ENCODE measurements at places on chromosomes 7 and 10. TPM values are rescaled to one million over a fixed set of nuclear protein-coding genes. Genes with fewer than 3 reads are reported as not detected.

DNA sequence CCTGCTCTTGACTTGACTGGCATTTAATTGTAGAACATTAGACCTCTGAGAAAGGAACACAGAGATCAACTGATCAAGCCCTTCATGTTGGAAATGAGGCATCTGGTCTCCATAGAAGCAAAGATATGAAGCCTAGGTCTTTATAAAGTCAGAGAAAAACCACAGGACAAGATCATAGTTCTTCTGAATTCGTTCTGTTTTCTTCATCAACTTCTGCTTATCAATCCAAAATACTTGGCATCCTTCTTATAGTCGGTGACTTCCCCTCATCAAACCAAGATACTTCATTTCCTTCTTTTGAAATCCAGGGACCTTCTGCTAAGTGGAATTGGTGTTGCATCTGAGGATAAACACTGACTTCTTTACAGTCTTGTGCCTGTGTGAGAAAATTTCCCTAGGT, 77.1 kb upstream of the PRKCQ start:
- no peak for DNase-seq

- peak; percentile 65 for DNase-seq
Measured at GRCh38 chr7:30888747-30889146, 22.9 kb upstream of the AQP1 start.

- DNase-seq: peak; percentile 59
Measured at GRCh38 chr7:114264023-114264422, 150.6 kb upstream of the FOXP2 start.

- peak; percentile 78 for DNase-seq
Measured at GRCh38 chr7:33744293-33745075, 160.9 kb upstream of the BMPER start.

- no peak for DNase-seq
Measured at GRCh38 chr7:68438016-68438415, 1160.3 kb upstream of the AUTS2 start.

- peak; percentile 86 for DNase-seq
Measured at GRCh38 chr10:12699781-12700556, 301.5 kb downstream of the CCDC3 start.

DNA sequence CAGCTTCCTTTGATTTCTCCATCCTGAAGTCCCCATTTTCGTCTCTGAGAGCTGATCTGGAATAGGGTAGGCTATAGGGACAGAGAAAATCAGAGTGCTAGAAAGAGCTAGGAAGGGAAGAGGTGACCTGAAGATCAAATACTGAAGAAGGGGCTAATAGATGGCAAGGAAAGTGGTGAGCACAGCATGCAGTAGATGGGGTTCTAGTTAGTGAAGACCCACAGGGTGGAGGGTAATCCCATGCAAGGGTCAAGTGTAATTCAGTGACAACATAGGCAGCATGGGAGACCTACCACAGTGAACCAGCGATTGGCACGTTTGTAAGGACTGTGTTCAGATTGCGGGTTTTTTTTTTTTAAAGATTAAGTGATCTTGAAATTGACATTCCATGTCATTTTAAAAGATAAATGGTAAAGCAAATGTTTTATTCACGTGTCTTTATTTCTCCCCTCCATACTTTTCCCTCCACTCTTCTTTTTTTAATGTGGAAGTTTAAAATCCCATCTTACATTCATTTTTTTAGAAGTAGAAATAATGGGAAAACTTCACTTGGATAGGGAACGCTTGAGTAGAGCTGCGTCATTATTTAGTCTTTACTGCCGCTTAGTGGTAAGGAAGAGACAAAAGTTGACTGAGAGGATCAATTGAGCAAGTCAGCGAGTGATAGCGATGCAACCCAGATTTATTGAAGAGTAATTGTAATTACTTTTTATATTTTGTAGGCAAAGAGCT, 21.0 kb upstream of the ABI1 start:
- peak; percentile 71 for DNase-seq

- DNase-seq: peak; percentile 59
Measured at GRCh38 chr7:88111140-88111743, 108.6 kb downstream of the SRI start.

GRCh38 chr7:105003275-105003674, 10.7 kb upstream of the KMT2E start:
- peak; percentile 79 for DNase-seq

DNA sequence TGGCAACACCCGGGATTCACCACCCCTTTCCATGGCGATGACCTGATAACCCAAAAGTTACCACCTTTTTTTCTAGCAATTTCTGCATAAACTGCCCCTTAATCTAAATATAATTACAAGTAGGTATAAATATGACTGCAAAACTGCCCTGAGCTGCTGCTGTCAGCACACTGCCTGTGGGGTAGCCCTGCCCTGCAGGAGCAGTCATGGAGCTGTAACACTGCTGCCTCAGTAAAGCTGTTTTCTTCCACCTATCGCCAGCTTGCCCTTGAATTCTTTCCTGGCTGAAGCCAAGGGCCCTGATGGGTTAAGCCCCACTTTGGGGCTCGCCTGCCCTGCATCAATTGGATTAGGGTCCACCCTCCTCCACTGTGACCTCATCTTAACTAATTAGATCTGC, 368.8 kb downstream of the SFMBT2 start:
- DNase-seq: no peak

GRCh38 chr7:132771301-132771730, 195.0 kb upstream of the PLXNA4 start:
- DNase-seq: no peak

- DNase-seq: no peak
Measured at GRCh38 chr10:129707406-129708388, 240.7 kb downstream of the MGMT start.

DNA sequence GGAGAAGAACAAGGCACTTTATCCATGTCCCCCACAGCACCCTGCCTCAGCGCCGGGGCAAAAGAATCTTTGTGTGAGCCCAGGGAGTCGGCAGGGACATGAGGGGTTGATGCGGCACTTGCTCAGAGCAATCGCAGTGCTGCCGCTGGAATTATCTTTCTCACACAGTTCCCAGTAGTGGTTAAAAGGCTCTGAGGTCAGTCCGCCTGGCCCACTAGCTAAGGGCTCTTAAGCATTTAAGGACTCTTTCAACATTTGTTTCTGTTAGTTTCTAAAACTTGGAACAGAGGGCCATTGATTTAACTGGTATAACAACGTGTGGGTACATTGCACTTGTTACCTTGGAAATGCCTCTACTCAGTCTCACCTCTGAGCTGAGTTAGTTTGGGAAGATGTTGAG, 208.0 kb upstream of the C7orf33 start:
- no peak for DNase-seq

GRCh38 chr7:99731638-99732374, 3.2 kb downstream of the CYP3A7 start:
- no peak for DNase-seq

- DNase-seq: peak; percentile 7
Measured at GRCh38 chr10:72173619-72174296, 42.1 kb upstream of the ANAPC16 start.

DNA sequence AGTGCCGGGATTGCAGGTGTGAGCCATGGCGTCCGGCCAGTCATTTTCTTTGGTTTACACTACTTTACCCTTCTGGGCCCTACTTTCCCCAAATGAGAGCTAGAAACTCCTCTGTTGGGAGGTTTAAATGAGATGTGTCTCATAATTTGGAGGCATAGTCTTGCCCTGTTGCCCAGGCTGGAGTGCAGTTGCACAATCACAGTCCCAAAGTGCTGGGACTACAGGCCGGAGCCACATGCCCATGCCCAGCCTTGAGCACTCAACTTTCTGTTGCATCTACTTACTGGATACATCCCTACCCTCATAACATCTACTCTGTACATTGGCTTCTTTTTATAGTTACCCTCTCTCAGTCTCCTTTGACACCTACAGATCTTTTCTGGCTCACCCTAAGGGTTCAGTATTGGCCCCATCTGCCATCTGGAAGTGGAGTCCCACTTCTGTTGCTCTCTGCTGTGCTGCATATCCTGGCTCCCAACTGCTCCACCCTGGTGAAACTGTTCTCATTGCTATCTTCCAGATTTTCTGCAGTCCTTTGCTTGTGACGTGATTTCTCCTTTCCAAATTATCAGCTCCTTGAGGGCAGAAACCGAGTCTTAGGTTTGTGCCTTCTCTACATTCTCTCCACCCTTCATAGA, 8.4 kb downstream of the EIF4H start:
- no peak for DNase-seq

DNA sequence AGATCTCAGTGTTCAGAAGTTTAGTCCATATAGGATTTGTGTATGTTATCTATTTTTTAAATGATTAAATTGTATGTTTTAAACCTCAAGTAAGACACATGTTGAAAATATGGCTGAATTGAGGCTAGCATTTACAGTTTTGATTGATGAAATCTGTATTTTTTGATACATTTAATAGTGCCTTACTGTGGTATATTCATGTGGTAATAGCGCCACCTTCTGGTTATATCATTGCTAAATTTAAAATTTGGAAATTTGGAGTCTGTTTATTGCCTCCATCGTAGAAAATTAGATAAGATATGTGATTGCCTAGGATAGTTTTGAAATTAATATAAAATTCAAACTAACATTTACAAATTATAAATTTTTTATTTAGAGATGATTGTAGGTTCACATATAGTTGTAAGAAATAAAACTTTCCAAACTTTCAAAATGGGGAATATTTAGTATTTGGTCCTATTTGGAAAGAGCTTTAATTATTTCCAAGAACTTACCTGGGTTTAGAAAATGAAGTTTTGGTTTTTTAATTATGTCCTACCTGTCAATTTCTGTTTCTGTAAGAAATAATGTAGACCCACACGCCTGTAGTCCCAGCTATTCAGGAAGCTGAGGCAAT, 19.1 kb upstream of the ARMS2 start:
- DNase-seq: peak; percentile 49

DNA sequence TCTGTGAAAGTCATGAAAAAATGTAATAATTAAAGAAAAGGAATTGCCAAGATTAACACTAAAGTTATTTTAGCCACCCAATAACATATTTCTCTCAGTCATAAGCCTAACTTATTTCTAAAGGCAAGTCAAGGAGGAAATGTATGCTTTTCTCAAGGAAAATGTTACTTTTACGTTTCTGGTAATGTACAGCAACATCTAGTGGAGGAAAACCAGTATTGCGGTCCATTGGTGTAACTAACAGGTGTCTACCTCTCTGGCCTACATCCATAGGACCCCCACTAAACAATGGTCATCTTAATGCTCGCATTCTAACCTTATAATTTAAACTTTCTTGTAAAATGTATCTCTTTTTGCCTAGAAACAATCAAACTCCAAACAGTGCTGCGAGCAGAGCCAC, 437.5 kb downstream of the KIF20B start:
- DNase-seq: peak; percentile 37

- DNase-seq: no peak
Measured at GRCh38 chr7:47982610-47983009, 3.2 kb upstream of the HUS1 start.

DNA sequence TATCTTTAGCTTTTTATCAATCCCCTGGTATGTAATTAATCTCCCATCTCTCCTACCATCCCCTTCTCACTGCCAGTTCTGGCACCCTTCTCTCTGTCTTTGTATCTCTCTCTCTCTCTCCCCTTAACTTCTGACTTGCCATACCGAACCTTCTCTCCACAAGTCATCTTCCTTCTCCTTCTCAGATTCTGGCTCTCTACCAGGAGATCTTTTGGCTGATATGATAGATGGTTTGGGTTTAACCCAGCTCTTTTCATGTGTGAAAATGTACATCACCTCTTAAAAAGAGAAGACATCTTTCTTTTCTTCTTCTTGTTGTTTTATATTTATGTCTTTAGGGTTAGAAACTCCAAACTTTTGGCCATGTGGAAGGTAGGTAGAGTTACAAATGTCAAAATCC, 196.7 kb downstream of the HGF start:
- DNase-seq: no peak

GRCh38 chr7:15015545-15016314, 113.2 kb upstream of the DGKB start:
- peak; percentile 87 for DNase-seq

GRCh38 chr10:90321132-90321816, 536.6 kb downstream of the HTR7 start:
- DNase-seq: peak; percentile 8

DNA sequence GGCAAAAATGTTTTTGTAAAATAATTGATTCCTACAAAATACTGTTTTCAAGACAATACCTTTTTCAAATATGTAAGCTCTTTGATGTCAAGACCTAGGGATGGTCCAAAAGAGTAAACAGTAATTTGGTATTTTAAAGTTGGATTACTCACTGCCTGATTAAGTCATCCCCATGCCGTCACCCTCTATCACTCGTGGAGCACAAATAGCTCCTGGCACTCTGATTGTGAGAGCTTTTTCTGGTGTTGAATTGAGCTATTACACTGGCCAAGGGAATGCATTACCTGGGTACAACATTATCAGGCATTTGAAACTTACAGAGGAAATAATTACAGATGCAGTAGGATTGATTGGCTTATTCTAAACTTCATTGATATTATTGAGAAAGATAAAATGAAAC, 231.9 kb upstream of the GRM3 start:
- DNase-seq: peak; percentile 48

DNA sequence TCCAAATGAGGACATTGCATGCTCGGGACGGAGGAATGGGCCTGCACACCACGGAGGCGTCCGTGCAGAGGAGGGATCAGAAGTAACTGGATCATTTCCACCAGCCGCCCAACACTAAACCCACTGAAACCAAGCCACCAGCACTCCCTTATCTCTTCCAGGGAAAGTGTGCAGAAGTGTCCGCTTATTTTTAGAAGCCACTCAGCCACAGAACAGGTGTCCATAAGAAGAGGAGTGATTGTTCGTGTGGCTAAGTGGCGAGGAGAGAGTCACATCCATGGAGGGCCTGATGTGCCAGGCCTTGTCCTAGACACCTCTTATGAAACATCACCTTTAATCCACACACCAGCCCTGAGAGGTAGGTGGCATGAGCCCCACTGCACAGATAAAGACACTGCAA, 407.9 kb upstream of the NPVF start:
- no peak for DNase-seq

GRCh38 chr10:26527018-26527417, 88.9 kb downstream of the APBB1IP start:
- no peak for DNase-seq

DNA sequence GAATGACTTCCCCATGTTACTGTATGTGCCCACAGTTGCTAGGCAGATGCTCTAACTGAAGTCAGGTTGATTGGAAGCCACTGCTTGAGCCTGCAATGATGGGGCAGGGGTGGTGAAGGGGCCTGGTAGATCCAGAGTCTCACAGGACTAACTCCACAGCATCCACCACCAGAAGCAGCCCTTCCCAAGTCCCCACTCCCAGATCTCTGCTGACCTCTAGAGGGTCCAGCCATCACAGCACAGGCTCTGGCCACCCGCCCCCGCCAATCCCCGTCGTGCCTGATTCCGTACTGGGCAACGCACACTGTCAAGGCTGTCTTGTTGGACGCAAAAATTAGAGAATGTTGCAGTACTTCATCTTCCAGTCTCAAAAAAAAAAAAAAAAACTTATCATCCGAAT, 136.8 kb upstream of the PDE1C start:
- no peak for DNase-seq

- DNase-seq: peak; percentile 87
Measured at GRCh38 chr10:3530783-3531645, 254.0 kb downstream of the KLF6 start.

The CDNF gene
- total RNA-seq: 1.3 TPM

The LZTS2 gene
- 30.0 TPM for total RNA-seq

The GPER1 gene
- total RNA-seq: 0.13 TPM

The GDF2 gene
- total RNA-seq: not detected

The BICC1 gene
- total RNA-seq: 1.1 TPM

The GALNT17 gene
- total RNA-seq: not detected

The THSD7A gene
- 0.26 TPM for total RNA-seq

The TRPV6 gene
- 0.26 TPM for total RNA-seq

The KIF11 gene
- total RNA-seq: 1.3 TPM

The AKR1C4 gene
- total RNA-seq: not detected

The PLXDC2 gene
- 1.3 TPM for total RNA-seq

The LDB3 gene
- under 0.01 TPM for total RNA-seq

The CALCR gene
- total RNA-seq: not detected

The PIP gene
- total RNA-seq: not detected

Data from bronchial epithelial cell (primary cell).